Mucosa of gallbladder (tissue), 1 donor: ENCODE measurements at places on chromosomes 13 and 19. TPM values are rescaled to one million over a fixed set of nuclear protein-coding genes. Genes with fewer than 3 reads are reported as not detected.

Gene KLK4
- total RNA-seq, result not detected

Gene FFAR3
- 0.29 TPM for total RNA-seq

Gene UHRF1
- total RNA-seq, result 4.5 TPM

Gene GRK1
- not detected for total RNA-seq

Gene B3GNT3
- total RNA-seq, result 243 TPM

Gene LHB
- total RNA-seq, result not detected

Gene ZNF835
- 6.5 TPM for total RNA-seq

Gene ZNF180
- 8.2 TPM for total RNA-seq

Gene CNFN
- total RNA-seq, result 1.9 TPM

Gene ZNF534
- total RNA-seq, result not detected

Gene ZNF552
- 47.0 TPM for total RNA-seq

Gene MEDAG
- total RNA-seq, result 1.7 TPM

Gene SLC27A5
- 7.9 TPM for total RNA-seq

Gene GTF3A
- total RNA-seq, result 65.7 TPM

Gene CGB5
- not detected for total RNA-seq

Gene C19orf85
- total RNA-seq, result not detected

Gene PPP2R1A
- 286 TPM for total RNA-seq

Gene TMEM38A
- 4.3 TPM for total RNA-seq

Gene PRODH2
- 0.46 TPM for total RNA-seq

Gene SSC5D
- 49.7 TPM for total RNA-seq

Gene ECSIT
- 52.9 TPM for total RNA-seq

Gene MUC16
- 0.03 TPM for total RNA-seq

Gene SIGLEC8
- total RNA-seq, result 11.0 TPM

Gene GNG7
- 12.4 TPM for total RNA-seq

Gene SIGLEC12
- total RNA-seq, result 0.43 TPM

Gene RGL3
- 72.0 TPM for total RNA-seq

Gene ATP11A
- 191 TPM for total RNA-seq
